ENCODE measurements at places on chromosomes 6 and 20. TPM values are rescaled to one million over a fixed set of nuclear protein-coding genes. Genes with fewer than 3 reads are reported as not detected.

Gene KHDRBS2
- not detected for total RNA-seq

Gene SAYSD1
- total RNA-seq: 20.0 TPM

Gene MATN4
- 0.50 TPM for total RNA-seq

Gene NMBR
- not detected for total RNA-seq

Gene CPNE5
- total RNA-seq: not detected

Gene JAG1
- total RNA-seq: 40.4 TPM

Gene GPSM3
- 16.2 TPM for total RNA-seq

Gene ADISSP
- 40.0 TPM for total RNA-seq

Gene KCNK17
- total RNA-seq: not detected

Gene SASH1
- total RNA-seq: 8.8 TPM

DNA sequence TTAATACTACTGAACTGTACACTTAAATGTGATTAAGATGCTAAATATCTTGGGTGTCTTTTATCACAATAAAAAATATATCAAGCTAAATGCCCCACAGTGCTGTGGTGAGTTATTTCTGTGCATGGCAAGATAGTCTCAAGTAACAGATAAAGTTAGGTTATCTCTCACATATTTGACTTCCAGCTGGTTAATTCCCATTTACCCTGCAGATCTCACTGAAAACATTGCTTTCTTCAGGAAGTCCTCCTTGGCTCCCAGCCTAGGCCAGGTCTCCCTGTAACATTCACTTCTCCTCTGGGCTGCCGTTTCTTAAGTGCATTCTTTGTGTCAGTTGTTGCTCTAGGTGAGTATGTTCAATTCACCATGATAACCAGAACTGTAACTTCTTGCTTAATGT is 59.1 kb downstream of the SLC22A1 start:
- no peak for DNase-seq

GRCh38 chr6:70124882-70125545 is 177.9 kb downstream of the COL9A1 start:
- DNase-seq: no peak

- DNase-seq: peak; percentile 71
Measured at GRCh38 chr6:158475344-158476302, 84.3 kb upstream of the TMEM181 start.

- DNase-seq: no peak
Measured at GRCh38 chr20:14451458-14451857, 114.0 kb upstream of the FLRT3 start.

GRCh38 chr20:58131151-58131550 is 97.3 kb downstream of the ANKRD60 start:
- DNase-seq: peak; percentile 75

GRCh38 chr6:44221291-44221960 is 2.0 kb upstream of the SLC29A1 start:
- DNase-seq: peak; percentile 68

DNA sequence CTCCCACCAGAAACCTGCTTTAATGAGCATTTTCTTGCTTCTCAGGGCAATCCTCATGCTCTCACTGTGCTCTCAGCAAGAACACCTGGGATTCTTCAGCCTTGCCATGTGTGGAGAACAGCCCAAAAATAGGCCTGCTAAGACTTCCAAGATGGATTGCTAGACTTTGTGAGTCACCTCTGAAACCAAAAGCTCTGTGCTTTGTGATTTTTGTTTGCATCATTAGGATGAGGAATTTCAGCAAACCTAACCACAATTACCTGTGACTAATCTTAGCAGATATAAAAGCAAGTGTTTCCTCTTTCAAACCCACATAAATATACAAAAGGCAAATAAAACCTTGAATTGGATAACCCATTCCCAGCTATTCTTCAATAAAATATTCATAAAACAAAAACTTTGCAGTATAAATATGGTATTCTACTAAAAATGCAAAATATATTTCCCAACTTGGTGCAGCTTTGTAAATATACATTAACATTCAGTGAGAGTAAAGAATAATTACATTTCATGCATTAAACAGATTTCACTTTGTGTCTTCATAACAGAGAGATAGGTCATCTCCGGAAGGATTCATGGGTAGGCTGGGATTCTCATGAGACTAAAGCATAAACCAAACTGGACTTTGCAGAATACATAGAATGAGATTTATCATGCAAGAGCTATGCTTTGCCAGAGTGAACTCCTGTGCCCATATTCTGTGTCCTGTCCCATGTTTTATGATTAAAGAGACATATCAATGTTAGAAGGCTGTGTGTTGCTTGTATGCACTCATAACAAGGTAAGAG is 33.5 kb downstream of the TPBG start:
- peak; percentile 83 for DNase-seq

DNA sequence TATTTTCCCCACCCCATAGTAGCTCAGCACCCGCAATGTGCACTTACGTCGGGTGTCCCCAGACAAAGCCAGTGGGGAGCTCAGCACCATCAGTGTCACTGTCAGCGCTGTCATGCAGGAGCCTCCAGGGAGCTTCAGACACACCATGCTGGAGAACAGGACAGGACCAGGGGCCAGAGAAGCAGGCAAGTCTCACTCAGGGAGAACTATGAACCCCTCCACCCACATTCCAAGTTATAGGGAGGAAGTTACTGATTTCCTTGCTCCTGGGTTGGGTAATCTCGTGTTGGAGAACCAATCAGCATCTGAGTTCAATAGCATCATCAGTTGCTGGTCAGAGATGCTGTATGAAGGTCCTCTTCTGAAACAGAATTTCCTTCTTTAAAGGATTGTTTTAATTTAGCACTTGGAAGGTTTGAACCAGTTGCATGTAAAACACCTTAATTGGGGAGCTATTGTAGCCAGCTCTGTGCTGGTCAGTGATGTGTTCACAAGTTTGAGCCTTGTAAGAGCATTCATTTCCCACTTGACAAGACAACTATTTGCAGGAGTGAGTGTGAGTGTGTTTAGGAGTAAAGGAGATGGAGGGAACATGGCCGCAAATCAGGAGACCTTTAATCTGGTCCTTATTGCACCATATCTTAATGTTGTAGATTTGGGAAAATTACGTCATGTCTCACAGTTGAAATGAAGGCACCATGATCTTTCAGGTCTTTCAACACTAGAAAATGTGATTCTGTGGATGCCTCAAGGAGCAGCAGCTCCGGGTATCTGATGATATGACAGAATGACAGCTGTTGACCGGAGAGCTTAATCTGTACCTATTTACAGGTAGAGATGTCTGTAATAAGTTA is at the start of gene HLA-DRB1:
TSS of gene HLA-DRB1 (minus strand) at position 253 of the 854 bp plus-strand sequence. CDS start at position 147, 106 bp downstream.
- no peak for DNase-seq

DNA sequence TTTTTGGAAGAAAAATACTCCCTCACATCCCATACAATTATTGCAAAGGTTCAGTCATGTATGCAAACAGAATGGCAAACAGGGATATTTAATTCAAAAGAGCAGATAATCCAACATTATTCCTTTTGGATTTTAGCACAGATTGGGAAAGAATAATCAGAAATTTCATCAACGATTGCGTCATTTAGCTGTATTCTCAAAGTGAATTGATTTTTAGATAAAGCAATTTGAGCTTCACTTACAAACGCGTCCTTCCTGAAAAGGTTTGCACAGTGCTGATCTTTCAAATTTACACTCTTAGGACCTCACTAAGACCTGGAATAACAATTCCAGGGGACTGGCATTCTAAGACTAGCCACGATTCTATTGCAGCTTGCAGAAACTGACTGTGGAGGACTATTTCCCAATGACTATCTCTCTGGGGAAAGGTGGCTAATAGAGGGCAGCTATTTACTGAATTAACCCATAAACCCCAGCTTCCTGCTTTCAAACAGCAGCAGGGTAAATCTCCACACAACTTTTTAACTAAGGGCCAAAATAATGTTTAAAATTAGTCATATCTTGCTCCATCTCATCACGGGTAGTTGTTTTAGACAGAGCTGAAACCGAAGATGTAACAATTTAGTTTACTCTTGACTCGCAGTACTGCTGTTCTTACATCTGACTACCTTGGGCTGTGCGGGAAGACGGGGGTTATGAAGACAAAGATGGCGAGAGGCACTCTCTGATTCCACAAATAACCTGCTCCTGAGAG is 131.2 kb upstream of the FAM184A start:
- DNase-seq: no peak

- no peak for DNase-seq
Measured at GRCh38 chr20:13034936-13035335, 26.2 kb downstream of the SPTLC3 start.

DNA sequence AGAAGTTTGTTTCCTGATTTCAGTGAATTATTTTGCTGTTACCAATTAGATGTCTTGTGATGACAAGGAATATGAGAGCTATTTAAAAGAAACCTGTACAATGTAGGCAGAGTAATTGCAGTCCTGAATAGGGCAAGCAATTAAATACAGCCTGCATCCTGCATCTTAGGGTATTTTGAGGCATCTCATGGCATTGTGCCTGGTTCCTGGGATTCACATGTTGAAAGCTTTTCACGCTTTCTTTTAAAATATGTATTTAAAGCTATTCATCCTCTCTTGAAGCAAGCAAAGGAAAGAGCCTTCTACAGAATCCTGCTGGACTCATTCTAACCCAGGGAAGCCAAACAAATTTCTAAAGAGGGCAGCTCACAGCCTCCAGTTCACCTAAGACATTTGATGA is 4.7 kb upstream of the RRAGD start:
- DNase-seq: no peak

DNA sequence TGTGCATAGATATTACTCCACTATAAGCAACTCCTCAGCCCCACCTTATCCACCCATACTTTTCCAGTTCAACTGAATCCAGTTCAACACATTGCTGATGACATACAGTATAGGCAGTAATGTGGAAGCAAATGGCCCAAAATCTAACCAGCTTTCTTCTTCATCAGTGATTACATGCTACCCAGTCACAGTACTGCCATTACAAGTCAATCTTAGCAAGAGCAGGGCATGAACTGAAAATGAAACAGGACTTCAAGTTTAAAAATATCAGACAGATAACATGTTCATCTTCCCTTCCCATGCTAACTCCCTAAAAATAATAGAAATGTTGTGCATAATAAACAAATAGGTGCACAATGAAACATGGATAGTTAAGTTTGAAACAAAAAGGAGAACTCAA is 19.2 kb downstream of the RRAGD start:
- DNase-seq: no peak

DNA sequence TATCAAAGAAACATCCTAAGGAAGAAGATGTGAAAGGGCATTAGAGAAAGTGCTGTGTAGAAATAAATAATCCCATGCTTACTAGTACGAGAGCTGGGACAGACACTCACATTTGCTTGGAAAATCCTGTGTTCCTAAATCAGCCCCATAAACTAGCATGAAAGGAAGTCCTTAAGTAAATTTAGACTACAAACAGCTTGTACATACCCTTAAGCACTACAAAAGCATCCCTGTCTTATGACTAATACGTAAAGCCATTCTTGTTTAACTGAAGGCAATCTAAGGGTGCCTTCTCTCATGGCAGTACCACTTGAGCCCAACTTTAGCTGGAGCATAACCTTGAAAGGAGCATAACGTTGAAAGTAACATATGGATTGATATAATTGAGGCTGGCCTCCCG is 15.4 kb upstream of the FOXQ1 start:
- peak; percentile 73 for DNase-seq

DNA sequence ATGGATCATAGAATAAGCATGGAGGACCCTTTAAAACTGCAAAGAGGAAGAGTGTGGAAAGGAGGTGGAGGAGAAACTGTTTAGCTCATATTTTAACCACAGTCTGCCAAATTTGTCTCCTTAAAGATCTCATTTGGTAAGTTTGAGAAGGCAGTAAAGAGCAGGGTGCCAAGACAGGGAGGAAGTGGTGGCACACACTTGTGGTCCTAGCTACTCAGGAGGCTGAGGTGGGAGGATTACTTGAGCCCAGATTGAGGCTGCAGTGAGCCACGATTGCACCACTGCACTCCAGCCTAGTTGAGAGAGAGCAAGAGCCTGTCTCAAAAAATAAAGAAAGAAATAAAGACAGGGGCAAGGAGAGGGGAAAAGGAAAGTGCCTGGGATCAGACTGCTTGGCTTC is 16.8 kb upstream of the DCBLD1 start:
- DNase-seq: no peak

- peak; percentile 49 for DNase-seq
Measured at GRCh38 chr6:113361014-113361645, 496.0 kb upstream of the MARCKS start.

DNA sequence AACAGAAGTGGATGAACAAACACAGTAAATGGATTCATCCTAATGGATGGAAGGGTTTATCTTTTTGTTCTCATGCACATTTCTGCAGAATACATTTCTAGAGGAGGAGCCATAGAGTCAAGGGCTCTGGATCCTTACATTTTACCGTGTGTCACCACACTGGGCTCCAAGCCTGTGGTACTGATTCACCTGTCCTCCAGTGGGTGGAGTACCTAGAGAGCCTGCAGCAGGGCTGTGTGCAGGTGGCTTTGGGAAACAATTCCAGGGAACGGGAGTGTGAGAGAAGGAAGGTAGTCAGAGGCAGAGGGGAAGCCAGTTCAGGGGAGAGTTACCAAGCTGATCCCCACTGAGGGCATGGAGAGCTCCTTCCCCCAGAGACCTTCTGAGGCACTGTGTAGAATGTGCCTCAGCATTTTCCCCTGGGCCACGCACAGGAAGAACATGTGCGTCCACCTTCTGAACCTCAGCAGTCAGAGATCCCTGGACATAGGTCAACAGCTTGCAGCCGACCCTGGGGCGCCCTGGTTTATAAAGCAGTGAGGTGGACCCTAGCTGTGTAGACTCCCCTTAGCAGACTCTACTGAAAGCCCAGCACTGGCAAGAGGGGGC is 85.3 kb upstream of the SLC22A23 start:
- no peak for DNase-seq

DNA sequence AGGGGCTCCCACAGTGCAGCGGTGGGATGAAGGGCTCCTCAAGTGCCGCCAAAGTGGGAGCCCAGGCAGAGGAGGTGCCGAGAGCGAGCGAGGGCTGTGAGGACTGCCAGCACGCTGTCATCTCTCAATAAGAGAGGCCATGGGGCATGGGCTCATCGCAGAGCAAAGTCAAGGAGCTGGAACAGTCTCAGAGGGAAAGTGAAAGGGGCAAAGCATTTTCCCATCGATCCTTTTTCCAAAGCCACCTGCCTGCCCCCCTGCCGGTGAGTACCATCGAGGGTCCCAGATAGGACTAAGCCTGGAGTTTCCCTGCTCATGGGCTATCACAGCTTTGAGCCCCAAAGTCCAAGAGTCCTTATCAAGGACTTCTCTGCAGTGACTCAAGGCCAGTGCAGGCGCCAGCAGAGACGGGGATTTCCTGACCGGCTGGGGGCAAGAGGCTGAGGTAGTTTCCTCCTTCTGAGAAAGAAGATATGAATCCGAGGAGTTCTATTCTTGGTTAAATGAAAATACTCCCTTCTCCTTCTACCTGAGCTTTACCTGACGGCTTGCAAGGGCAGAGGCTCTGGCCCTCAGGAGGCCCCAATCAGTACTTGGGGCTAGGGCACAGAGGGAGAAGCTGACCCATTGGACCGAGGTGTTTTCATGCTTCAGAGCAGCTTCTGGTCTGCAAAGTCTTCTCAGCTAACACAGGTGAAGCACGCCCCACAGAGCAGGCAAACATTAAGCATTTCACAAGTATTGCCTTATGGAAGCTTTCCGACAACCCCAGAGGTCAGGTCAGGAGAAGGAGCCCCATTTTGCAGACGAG is 22.6 kb downstream of the ETV7 start:
- DNase-seq: no peak

DNA sequence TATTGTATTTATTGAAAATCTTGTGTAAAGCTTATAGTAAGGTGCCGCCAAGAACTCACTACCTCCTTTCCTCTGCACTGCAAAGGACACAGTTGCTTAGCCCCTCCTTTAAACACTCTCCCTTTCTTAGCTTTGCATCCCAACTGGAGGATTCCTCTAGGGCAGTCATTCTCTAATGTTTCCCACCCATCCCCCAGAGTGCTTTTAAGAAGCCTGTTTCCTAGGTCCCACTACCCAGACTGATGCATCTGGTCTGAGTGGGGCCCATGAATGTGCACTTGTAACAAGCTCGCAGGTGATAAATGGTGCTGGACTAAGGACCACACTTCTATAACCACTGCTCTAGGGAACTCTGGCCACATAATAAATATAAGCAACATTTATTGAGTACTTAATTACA is 55.2 kb downstream of the B4GALT5 start:
- no peak for DNase-seq
